Activated CD8-positive, alpha-beta memory T cell treated with anti-CD3 and anti-CD28 coated beads for 48 hours (primary cell): ENCODE measurements at places on chromosomes 12 and 14.

DNA sequence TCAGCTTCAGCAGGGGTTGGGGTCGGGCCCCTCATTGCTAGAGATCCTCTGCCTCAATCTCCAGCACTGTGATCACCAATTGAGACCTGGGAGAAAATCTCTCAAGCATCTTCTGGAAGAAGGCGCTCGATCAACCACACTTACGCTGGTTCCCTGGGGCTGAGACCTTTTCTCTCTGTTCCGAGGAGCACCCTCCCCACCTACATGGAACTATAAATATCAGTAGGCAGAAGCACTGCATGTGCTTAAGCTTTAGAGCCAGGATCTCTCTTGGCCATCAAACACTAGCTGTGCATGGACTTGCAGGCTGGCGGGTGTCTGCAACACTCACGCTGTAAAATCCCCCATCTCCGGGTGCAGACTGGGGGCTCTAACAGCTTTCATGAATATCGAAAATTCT, 38.2 kb upstream of the KCNA1 start:
- no peak for DNase-seq

DNA sequence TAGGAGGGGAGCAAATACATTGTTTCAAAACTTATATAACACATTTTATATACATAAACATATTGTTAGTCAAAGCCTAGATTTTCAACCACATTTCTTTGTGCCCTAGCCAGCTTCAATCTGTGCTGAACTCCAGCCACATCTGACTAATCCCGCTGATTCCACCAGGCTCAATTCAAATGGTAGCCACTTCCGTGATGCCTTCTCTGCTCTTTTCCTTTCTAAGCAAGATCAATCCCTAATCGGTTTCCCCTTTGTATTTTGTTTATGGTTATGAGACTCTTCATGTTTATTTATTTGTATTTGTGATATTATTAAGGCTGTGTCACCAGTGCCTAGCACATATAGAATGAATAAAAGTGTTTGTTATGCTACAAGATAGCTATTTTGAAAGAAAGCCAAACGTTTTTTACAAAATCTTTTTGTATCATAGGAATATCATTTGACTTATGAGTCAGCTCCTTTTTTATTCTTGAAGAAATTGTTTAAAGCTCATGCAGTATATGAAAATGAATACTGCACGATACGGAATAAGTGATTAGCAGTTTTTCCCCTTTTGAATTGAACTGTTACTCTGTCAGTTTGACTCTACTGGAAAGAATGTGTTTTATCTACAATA, 110.2 kb downstream of the PLEKHA5 start:
- DNase-seq = no peak

DNA sequence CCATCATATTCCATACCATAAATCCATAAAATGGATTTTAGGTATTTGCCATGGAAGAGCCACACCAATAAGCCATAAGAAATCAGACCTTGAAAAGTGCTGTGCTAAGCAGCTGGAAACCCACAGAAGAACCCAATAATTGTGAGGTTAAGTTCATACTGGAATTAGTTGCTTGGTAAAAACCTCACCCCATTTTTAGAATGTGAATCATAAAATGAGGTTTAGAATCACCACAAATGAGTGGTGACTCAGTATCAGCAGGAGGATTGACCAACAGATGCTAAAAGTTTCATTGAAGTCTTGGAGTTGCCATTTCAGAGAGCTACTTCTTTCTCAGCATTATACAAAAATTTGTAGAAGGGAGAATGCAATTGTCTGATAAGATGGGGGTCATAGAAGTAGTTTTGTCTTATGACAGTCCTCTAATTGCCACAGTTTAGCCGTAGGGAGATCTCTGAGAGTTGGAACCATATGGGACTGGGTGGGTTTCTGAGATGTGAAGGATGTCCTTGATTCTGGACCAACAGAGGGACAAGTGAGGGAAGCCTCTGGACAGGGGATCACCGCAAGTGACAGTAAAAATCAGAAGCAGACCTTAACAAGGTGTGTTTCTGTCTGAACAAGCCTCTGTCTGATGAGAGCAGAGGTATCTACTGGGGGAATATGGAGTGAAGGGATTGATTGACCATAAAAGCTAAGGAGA, 1.4 kb upstream of the STON2 start:
- no peak for DNase-seq

GRCh38 chr12:94149781-94150239, 1.4 kb downstream of the PLXNC1 start:
- no peak for DNase-seq

GRCh38 chr12:15165012-15165659, 56.1 kb downstream of the RERG start:
- no peak for DNase-seq

- no peak for DNase-seq
Observed at GRCh38 chr14:71049435-71050133, 142.3 kb downstream of the PCNX1 start.

GRCh38 chr12:111826992-111827391, 15.0 kb upstream of the MAPKAPK5 start:
- no peak for DNase-seq

DNA sequence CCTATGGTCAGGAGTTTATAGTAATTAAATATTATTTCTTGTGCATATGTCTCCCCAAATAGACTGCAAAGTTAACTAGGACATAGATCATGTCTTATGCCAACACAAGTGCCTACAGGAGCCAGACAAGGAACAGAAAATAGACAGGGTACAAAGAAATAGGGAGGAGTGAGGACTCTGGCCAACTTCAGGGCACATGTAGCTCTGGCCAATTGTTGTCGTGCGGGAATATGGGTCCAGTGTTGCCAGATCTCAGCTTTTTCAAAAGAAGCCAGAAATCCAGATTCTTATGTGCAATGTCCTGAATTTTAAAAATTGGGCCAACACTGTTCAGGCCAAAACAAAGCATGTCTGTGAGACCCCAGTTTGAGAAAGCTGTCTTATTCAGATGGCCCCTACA, 68.7 kb downstream of the RFX4 start:
- no peak for DNase-seq

- no peak for DNase-seq
Observed at GRCh38 chr12:120620624-120621023, 19.8 kb upstream of the CABP1 start.

GRCh38 chr12:116879509-116880212, 1.6 kb downstream of the HRK start:
- DNase-seq = no peak

DNA sequence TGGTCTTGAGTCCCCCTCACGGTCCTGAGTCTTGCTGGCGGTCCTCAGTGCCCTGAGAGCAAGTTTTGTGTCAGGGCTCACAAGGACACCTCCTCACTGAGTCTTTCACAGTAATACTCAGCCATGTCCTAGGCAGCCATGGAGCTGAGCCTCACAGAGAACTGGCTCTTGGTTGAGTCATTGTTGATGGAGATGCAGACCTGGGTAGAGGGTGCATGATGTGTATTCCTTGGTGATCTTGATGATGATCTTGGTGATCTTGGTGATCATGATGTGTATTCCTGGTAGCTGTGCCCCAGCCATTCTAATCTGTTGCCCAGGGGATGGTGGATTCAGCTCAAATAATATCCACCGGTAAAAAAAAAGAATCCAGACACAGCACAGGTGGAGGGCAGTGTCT, 495.4 kb downstream of the TMEM121 start:
- no peak for DNase-seq

DNA sequence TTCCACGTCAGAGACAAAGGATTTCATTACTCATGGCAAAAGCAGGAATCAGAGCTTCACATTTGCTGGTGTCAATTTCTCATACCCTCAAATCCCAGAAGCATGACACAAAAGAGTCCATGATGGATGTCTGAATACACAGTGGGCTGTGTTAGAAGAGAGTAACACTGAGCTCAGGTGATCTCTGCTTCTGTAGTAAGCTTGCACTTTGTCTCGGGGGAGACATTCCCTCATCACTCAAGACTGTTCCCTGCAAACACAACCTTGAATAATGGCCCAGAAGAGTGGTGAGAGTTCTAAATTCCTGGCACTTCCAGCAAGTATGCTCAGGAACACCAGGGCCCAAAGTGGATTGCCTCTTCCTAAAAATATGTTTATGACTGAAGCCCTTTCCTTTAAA, 1787.2 kb upstream of the SEL1L start:
- no peak for DNase-seq

- no peak for DNase-seq
Observed at GRCh38 chr14:65877624-65878023, 465.1 kb downstream of the FUT8 start.

- no peak for DNase-seq
Observed at GRCh38 chr12:115362339-115362976, 678.5 kb upstream of the TBX3 start.

GRCh38 chr14:45068396-45068795, 15.5 kb upstream of the PRPF39 start:
- DNase-seq = no peak
